Activated naive CD4-positive, alpha-beta T cell treated with Interleukin-2 at 50 U/mL for 16 hours (primary cell): ENCODE measurements at places on chromosomes 16 and 17.
A peak's percentile ranks its signal among the peaks of the same experiment; 100 is the strongest.

DNA sequence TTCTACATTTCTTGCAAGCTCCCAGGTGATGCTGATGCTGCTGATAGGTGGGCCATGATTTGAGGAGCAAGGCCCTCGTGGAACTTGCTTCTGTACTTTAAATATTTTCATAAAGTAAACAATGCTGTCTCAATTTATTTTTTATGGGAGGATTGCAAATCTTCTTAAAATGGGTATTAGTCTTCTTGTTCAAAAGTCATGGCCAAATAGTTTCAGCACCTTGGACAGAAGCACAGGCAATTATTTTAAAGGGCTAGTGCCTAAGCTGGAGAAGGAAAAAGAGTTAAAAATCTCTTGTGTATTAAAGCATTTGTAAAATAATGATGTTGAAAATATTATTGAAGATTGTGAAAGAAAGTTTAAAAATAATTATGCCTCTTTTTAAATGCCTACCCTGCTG lies 50.5 kb downstream of the GPR139 start:
- no peak for DNase-seq

GRCh38 chr17:1190751-1191331 lies 11.1 kb upstream of the ABR start:
- DNase-seq, result no peak

DNA sequence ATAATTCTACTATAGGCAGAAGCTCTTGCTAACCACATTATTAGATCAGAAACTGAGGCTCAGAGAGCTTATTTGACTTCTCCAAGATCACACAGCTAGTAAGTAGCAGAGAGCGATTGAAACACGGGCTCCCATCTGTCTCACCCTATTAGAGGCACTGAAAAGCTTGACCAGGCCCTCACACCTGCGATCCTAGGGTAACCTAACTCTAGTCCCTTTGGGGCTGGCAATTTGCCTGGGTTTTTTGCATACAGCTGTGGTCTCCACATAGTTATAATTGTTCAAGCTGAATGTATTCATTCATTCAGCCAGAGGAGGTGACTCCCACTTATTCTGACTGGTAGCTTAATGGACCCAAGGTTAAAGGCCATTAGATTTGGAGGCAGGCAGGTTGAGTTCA lies 121.2 kb downstream of the ANKFN1 start:
- no peak for DNase-seq

DNA sequence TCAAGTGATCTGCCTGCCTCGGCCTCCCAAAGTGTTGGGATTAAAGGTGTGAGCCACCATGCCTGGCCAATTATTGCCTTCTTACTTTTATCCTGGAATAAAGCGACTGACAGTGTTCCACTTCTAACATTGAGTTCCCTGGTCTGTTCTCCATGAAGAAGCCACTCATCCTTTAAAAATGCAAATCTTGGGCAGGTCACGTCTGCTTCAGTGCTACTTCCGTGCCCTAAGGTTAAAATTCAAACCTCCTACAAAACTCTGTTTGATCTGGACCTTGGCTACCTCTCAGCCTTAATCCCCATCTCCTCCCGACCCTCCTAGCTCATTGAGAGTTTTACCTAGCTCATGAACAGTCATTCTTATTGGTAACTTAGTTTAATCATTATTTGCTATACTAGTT lies 9.6 kb upstream of the SHISA9 start:
- no peak for DNase-seq

GRCh38 chr17:7484919-7485377 lies 782 bp downstream of the POLR2A start:
- DNase-seq, result no peak

GRCh38 chr17:81920612-81921536 lies 2.9 kb upstream of the SIRT7 start:
- no peak for DNase-seq

DNA sequence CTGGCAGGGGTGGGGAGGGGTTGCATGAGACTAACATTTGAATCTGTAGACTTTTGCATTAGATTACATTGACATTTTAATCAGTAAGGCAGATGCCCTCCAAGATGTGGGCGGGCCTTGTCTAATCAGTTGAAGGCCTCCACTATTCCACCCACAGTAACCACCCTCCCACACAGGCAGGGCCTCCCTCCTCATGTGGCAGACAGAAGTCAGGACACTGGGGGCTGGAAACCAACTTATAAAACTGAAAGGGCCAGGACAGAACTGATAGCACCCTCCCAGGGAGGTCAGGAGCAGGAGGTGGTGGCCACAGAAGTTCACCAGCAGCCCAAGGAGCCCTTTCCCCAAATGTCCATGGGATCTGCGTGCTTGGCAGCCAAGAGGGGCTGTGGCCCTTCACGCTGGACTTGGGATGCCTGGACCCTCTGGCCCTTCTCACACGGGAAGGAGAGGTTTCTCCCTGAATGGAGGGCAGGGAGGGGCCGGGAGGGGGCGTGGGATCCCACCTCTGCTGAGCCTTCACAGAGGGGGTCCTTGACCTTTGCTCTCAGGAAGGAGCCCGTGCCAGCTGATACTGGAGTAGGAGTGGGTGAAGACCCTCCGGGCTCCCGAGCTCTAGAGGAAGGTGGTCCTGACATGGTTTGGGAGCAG lies 4.6 kb downstream of the PYCR1 start:
- DNase-seq, result no peak

- no peak for DNase-seq
Measured at GRCh38 chr16:10612649-10613179, 32.3 kb upstream of the EMP2 start.

DNA sequence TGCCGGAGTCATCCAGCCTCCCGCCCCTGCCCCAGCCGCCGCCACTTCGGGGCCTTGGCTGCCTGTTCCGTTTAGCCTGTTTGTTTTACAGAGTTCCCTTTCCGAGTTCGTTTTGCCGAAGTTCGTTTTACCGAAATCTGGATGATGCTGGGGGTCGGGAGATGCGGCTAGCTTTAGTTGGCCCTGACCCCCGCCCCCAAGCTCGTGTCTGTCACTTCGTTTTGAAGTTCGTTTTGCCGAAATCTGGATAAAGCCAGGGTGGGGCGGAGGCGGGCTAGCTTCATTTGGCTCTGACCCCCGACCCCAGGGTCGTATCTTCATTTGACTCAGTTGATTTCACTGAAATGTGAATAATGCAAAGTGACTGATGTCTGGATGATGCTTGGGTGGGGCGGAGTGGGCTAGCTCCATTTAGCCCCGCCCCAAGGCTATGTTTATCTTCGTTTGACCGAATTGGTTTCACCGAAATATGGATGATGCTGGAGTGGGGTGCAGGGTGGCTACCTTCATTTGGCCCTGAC lies 591 bp downstream of the PSMD7 start:
- peak; percentile 56 for DNase-seq

DNA sequence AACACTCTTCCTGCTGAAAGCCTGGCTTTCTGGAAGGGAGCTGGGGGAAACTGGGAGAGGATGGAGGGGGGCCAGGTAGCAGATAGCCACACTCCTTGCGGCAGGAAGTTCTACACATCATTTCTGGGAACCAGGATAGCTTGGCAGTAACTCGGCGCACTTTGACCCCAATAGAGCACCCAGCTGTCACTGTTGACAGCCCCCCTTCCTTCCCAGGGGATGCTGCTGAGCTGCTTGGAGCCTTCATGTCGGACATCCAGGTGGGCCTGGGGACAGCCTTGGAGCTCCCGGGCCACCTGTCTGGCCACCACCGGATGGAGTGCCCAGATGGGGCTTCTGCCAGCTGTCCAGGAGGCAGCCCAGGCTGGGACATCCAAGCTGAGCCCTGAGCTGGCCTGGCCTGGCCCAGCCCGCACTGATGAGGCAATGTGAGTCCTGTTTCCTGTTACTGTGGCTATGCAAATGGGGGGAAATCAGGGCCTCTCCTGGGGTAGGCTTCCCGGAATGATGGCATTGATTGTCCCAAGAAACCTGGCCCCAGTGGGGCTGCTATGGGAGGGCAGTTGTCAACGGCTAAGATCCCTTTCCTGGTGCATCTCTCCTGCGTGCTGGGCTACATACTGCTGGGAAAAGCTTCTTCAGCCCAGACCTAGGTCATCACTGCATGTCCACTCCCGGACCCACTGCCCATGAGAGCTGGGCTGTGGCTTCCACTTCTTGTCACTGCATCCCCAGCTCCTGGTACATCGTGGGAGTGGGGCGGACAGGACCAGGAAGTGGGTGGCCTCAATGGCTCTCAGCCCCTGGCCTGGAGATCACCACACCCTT lies 50.0 kb downstream of the SOCS1 start:
- no peak for DNase-seq

DNA sequence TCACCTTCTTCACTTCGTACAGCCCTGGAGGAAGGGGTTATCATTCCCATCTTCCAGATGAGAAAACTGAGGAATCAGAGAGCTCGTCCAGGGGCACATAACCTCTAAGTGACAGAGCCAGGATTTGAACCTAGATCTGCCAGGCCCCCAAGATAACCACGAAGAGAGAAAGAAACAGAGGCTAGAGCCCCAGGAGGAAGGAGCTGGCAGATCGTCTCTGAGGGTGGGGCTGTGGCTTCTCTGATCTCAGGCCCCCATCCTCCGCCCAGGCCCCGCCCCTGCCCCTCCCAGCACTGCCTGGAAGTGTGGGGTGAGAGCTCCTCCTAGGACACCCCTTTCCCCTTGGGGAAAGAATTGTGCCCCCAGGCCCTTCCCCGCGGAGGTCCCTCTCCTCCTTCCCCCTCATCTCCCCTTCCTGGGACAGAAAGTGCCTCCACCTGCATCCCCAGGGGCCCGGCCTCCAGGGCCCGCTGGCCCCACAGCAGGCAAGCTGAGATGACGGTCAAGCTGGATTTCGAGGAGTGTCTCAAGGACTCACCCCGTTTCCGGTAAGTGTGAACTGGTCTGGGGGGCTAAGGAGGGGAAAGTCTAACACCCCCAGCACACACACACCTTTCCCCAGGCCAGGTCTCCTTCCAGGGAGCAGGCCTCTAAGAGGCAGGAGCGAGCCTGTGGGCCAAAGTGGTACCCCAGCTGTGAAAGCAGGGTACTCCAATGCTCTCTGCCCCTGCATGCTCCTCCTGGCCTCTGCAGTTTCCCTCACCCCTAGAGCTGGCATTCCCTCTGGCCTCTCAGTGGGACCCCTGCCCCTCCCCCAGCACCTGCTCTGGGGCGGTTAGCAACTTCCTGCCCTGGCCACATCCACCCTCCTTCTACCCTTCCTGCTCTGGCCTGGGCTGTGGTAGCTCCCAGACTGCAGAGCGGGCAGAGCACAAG lies at the start of gene ACAP1:
Gene ACAP1, plus strand, starts transcription at position 290 of the 936 bp plus-strand sequence. Its CDS starts 206 bp downstream, at position 496.
- DNase-seq, result peak; percentile 86

DNA sequence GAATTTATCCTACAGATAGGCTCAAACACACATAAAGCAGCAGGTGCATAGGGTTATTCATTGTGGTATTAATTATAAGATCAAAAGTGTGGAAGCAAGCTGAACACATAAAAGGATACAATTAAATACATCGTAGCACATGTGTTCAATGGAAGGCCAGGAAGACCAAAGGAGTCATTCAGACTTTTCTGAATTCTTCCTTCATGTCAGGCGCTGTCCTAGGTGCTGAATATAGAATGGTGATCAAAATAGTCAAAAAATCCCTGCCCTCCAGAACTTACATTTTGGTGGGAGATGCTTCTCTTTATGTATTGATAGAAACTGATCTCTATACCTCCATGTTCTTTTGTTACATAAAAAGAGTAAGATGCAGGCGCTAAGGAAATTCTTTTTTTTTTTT lies 439.0 kb upstream of the ASIC2 start:
- no peak for DNase-seq

DNA sequence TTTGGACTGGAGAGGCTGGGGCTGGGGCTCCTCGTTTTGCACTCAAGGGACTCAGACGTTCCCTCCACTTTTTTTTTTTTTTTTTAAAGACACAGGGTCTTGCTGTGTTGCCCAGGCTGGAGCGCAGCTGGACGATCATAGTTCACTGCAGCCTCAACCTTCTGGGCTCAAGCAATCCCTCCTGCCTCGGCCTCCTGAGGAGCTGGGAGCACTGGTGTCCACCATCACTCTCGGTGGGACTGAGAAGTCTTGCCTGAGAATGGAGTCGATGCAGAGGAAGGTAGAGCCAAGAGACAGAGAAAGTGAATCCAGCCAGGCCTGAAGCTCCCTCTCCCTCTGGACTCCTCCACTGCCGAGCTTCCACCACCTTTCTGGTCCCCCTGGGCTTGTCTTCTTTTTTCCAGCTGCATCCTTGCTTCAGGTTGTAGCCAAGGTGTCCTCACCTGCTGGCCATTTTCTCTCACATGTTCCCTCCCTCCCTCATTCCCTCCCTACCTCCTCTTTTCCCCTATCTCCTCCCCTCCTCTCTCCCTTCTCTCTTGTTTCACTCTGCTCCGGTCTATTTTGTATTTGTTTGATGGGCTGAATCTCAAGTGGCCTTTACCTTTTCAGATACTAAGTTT lies 233.8 kb downstream of the SNX29 start:
- no peak for DNase-seq
